ENCODE measurements at places on chromosomes 2 and 18.

GRCh38 chr18:8403713-8404112 lies 205.5 kb upstream of the RAB12 start:
- DNase-seq: no peak

- no peak for DNase-seq
Measured at GRCh38 chr2:178257127-178257526, 62.8 kb downstream of the OSBPL6 start.

- no peak for DNase-seq
Measured at GRCh38 chr2:108855194-108855593, 68.6 kb downstream of the CCDC138 start.

GRCh38 chr2:59034837-59035236 lies 793.7 kb upstream of the FANCL start:
- DNase-seq: no peak

DNA sequence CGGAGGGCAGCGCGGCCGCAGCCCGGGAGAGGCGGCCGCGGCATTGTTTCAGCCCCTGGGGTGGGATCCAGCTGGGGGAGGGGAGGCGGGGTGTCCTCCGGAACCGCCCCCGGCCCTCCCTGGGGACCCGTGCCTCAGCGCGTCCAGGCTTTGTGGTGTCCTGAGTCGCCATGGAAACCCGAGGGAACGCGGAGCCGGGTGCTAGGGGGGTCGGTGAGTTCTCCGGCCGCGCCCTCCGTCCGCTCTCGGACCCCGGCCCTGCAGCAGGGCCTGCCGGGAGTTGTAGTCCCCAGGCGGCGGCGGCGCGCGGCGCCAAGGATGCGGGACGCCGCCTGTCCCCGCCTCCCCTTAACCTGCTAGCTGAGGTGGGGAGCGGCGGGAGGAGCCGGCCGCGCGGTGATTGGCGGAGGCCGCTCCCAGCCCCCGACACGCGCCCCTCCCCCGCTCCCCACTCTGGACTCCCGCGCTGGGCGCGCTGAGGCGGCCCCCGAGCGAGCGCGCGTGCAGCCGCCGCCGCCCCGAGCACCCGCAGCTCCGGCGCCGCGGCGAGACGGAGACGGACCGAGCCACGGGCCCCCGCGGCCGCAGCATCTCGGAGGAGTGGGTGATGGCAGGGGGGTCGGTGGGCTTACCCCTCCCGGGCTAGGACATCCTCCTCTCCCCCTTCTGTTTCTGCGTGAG lies at the start of gene DPYSL5:
Gene DPYSL5, plus strand, starts transcription at position 478 of the 681 bp plus-strand sequence. CDS start 50,368 bp downstream, outside the sequence.
- DNase-seq: no peak

DNA sequence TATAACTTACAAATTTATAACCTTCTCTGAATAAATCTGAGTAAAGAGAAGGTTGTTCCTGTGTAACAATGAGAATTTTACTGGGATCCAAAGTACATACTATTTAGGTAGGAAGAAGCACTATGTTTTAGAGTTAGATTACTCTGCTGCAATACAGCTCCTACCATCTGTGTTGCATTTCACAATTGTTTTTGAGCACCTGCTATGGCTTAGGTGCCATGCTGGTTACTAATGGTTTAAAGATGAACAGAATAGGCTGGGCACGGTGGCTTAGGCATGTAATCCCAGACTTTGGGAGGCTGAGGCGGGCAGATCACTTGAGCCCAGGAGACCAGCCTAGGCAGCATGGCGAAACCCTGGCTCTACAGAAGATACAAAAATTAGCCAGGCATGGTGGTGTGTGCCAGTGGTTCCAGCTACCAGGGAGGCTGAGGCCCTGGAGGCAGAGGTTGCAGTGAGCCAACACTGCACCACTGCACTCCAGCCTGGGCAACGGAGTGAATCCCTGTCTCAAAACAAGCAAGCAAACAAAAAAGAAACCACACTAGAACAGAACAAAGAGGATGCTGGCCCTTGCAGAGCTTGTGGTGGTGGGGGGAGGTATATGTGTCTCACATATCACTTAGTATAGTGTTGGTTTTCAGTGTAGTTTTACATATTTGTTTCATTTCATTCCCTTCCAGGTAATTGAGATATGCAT lies 56.7 kb downstream of the SPTBN1 start:
- no peak for DNase-seq

DNA sequence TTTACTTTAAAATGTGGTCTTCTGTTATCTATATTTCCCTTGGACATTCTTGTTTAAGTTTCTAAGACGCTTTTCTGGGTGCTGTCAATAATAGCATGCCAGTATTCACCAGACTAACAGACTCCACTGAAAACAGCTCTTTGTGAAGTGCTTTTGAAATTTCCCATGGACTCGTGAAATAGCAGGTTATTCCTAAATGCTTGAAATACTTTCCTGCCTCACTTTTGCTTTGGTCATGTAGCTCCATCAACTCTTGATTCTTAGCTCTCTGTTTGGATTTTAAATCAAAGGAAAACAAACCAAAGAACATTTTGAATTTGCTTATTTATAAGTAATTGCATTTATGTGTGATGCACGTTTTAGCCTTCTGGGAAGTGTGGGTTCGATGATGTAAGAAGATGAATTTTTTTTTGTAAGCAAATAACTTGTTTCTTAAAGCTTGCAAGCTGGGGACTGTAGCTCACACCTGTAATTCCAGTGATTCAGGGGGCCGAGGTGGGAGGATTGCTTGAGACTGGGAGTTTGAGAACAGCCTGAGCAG lies 147.8 kb downstream of the WDSUB1 start:
- DNase-seq: no peak
